Activated CD4-positive, alpha-beta T cell treated with anti-CD3 and anti-CD28 coated beads, Interleukin-2, amount 50 U/mL, for 4 hours (primary cell): ENCODE measurements at places on chromosomes 6 and 20.

GRCh38 chr6:3159805-3160781 lies 2.7 kb upstream of the TUBB2A start:
- peak; percentile 64 for DNase-seq

- no peak for DNase-seq
Measured at GRCh38 chr20:33400812-33401183, 521 bp downstream of the CDK5RAP1 start.

- no peak for DNase-seq
Measured at GRCh38 chr20:21208999-21209398, 83.1 kb downstream of the KIZ start.

- no peak for DNase-seq
Measured at GRCh38 chr6:148943451-148943850, 196.6 kb downstream of the UST start.

- no peak for DNase-seq
Measured at GRCh38 chr6:13872681-13873080, 52.1 kb upstream of the RNF182 start.

GRCh38 chr20:63022501-63022900 lies 15.7 kb upstream of the BHLHE23 start:
- no peak for DNase-seq

DNA sequence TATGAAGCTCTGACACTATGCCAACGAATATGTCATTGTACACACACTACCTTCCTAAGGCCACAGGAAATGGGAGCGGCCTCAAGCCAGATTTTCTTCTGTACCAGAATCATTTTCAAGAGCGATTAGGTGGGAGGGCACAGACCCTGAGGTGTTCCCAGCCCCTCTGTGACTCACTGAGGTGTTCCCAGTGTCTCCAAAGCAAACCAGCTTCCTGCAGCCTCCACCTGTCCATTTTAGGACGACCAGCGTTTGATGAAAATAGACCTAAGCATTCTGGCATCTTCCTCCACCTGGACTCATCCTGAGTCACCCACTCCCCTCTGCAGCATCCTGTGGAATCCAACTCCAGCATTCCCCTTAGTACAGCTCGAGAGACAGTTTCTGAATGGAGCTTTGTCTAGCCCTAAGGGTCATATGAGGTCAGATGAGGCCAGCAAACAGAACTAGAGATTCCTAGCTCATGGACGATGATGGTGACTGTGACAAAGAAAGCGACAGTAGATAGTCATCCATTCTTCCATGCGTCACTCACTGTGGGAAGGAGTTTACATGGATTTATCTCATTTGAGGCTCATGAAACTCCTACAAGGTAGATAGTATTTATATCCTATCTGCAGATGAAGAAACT lies 203.4 kb downstream of the PTPRT start:
- no peak for DNase-seq
